ENCODE measurements at places on chromosomes 11 and 22. TPM values are rescaled to one million over a fixed set of nuclear protein-coding genes. Genes with fewer than 3 reads are reported as not detected.

Gene ZBTB16
- polyA plus RNA-seq: 2.8 TPM

Gene UPK2
- polyA plus RNA-seq: 0.10 TPM

Gene OR52I2
- 0.03 TPM for polyA plus RNA-seq

Gene GPR83
- 1.2 TPM for polyA plus RNA-seq

Gene PNPLA3
- polyA plus RNA-seq: 1.3 TPM

Gene KREMEN1
- 26.3 TPM for polyA plus RNA-seq

Measured in large intestine (tissue), 12 donors.